NCI-H1092 (cell line): ENCODE measurements at places on chromosomes 4 and X.
A peak's percentile ranks its signal among the peaks of the same experiment; 100 is the strongest.

DNA sequence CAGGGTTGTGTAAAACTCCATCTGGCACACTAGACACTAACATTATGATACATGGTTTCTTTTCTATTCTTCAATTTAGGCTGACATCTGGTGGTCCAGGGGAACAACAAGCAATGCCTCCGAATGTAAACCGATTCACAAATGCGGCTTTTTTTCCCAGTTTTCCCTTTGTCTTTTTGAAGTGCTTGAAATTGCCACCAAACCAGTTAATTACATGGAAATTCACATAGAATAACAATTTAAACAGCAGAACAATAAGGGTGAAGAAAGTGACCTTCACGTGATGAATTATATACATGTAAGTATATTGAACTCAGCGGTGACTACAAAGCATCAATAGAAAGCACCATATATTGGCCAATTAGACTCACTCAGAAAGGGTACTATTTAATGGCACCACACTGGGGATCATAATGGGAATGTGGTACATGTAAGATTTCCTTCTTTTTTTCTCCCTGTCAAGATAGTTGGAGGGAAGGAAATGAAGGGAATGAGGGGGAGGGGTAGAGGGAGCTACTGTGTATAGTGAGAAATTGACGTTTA, 103.9 kb downstream of the MMRN1 start:
- DNase-seq, result no peak

GRCh38 chr4:57425610-57426009, 315.4 kb upstream of the IGFBP7 start:
- DNase-seq, result no peak

DNA sequence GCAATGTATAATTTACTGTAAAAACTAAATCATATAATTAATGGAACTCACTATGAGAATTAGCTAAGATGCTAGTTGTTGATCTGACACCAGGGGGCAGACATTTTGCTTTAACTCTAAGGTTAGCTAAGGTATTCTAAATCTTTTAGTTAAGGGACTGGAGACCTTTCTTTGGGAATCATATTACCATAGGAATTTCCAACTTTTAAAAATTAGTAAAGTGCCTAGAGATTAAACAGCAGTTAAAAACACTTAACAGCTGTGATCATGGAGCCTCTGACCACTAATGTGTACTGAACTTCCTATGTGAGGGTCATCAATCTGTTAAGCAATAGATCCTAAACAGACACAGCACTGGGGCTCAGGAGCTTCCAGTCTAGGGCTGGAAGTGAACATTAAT, 226.6 kb downstream of the NSUN7 start:
- peak; percentile 51 for DNase-seq

DNA sequence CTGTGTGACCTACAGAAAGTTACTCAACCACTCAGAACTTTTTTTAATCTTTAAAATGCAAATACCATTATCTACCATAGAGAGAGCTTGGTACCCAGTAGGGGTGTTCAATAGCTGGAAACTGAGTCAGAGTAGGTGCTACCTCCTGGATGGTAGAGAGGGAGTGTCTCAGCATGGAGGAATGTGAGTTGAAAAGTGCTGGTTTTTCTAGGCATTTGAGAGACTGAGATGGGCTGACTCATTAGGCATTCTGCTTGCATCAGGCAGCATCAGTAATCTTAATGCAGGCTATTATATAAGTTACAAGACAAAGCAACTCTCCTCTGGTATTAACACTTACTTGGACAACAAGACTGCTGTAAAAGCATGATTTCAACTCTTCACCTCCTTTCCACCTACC, 70.9 kb upstream of the ARHGEF9 start:
- DNase-seq, result no peak

GRCh38 chr4:92646826-92647225, 343.1 kb downstream of the GRID2 start:
- DNase-seq, result no peak

GRCh38 chrX:134895805-134896581, 94.8 kb upstream of the SMIM10 start:
- no peak for DNase-seq

DNA sequence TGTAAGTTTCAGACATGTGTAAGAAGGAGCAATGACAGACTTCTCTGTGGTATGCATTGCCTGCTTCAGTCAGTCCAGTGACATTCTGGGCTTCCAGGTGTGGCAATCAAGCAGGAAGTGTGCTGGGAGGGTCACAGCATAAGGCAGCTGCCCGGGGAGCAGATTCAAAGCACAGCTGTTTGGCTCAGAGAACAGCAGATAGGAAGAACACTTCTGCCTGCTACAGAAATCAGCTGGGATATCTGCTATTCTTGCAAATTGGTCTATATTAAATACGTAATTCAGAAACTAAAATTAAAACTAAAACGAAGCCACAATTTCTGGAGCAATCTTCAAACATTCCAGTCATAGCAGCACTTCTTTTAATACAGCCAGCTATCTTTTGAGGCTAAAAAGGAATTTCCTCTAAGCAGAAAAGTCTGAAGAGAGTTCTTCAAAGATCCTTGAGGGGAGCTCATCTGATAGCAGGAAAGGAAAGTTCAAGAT, 47.5 kb upstream of the GALNT7 start:
- DNase-seq, result no peak

- DNase-seq, result no peak
Measured at GRCh38 chr4:41359422-41359775, 102.7 kb downstream of the UCHL1 start.

DNA sequence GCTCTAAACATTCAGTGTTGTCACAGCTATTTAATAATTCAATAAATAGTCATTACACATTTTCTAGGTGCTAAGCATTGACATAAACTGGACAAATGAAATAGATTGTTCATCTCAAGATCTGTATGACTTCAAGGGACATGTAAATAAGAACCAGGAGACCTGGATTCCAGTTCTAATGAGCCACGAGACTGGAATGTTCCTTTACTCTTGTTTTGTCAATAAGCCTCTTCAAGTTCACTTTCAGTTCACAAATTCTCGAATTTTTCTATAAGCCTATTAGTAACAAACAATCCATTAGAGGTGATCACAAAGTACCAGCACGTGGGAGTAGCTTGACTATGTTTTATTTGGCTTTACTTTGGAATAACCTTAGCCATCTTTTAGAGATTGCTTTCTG, 514.0 kb upstream of the SMIM31 start:
- no peak for DNase-seq

- DNase-seq, result no peak
Measured at GRCh38 chr4:140268186-140268841, 105.1 kb upstream of the SCOC start.

GRCh38 chr4:10590896-10591295, 93.7 kb downstream of the CLNK start:
- no peak for DNase-seq

DNA sequence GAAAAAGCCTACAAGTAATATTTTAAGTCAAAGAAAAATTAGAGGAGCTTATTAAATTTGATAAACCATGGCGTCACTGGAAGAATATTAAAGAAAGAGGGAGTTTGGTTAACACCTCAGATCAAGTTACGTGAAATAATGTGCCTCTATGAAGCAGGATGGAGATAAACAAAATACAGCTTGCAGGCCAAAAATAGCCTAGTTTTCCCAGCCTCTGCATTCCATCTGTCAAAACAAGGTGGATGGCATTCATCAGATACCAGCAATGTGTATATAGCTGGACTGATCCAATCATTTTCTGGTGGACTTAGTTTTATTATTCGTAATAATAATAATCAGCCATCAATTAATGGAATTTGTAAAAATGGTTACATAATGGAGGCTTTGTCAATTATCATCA, 230.7 kb downstream of the NR3C2 start:
- DNase-seq, result no peak

GRCh38 chr4:54737421-54737820, 79.7 kb downstream of the KIT start:
- no peak for DNase-seq

DNA sequence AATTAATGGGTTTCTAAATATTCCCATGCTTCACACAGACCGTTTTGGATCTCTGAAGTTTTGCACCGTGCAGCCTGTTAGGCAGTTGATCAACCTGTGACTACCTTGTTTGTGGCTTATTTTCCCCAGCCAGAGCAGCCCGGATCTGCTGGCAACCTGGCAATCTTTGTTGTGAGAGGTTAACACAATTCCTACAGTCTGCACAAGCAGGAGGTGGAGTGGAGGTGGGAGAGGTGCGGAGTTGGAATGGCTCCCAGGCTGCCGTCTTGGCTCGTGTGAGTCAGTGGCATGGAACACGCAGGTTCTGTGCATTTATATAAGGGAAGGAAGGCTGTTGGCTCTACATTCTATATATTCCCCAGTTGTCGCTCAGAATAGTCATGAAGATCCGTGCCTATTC, 70.9 kb upstream of the STOX2 start:
- no peak for DNase-seq

GRCh38 chrX:136889269-136889668, 8.7 kb upstream of the RBMX start:
- DNase-seq, result no peak

DNA sequence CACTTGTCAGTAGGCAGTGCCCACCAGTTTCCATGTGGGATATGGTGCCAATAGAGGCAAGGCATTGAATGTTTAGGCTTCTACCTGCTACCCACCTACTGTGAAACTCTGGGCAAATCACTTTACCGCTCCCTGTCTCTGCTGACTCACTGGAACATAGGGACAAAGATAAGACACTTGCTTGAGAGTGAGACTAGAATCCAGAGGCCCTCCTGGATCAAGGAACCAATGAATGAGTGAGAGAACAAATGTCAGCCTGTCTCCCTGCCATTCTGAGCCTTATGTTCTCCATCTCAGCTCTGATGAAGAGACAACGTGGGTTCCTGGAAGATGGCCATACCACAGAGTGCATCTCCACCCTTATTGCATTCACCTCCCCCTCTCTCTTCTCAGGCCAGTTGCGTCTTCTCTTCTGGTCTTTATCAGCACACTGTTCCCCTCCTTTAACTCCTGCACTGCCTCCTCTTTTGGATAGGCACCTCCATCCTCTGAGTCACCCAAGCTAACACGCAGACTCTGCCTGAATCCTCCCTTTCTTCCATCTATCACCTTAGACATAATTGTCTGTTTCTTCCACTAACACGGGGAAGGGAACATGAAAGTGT, 15.4 kb upstream of the PRRG3 start:
- no peak for DNase-seq

- DNase-seq, result no peak
Measured at GRCh38 chr4:5052726-5053425, 1.6 kb downstream of the STK32B start.

GRCh38 chr4:30870513-30870912, 150.3 kb downstream of the PCDH7 start:
- no peak for DNase-seq
